GM10248 (cell line): ENCODE measurements at places on chromosomes 3 and 15.

GRCh38 chr3:51967384-51968169, at the start of gene PCBP4:
TSS of gene PCBP4 (minus strand) at chr3:51967454. CDS start at chr3:51961240, 6,214 bp downstream.
- peak; percentile 57 for DNase-seq

DNA sequence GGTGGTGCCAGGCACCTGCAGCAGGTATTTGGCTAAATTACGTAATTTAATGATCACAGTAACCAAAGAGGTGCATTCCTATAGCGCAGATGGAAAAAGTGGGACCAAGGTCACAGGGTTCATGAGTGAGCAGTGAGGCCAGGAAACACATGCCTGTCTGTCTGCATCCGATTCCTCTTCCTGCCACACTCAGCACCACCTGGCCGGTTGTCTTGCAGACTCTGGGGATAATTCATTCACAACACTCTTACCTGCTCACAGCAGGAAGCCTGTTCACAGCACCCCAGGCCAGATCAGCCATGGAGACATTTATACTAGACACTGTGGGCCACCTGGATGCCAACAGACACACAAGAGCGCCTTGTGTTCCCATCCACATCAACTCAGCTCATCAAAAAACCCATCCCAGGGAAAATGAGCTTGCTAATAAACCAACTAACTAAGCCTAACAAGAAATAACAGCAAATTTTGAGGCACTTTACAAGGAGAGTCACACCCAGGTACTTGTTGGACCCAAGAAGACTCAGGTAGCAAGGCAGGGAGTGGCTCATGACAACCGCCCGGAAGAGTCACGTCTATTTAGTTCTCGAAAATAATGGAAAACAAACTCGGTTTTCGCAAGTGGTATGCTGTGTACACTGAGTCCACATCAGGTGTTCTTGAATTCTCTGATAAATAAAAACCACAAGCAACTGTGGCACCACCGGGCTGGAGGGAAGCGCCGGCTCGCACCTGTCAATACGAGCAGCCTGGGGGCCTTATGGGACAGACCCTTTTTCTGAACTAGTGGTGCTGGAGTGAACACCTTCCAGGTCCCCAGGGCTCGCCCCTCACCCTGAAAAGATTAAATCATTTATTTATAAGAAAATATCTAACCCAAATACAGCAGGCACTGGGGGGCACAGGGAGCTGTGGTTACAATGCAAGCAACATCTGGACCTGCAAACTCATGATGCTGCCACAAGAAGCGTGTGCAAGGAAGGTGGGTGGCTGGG, 40.5 kb downstream of the FAM174B start:
- DNase-seq, result no peak

DNA sequence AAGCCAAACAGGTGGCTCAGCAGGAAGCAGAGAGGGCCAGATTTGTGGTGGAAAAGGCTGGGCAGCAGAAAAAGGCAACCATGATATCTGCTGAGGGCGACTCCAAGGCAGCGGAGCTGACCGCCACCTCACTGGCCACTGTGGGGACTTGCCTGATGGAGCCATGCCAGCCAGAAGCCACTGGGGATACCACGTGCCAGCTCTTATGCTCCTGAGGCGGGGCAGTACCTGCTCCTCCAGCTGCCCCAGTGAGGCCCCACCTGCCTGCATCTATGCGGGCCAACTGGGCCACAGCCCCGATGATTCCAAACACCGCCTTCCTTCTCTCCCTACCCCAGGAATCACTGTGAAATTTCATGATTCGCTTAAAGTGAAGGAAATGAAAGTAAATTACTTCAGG, 22.9 kb upstream of the ARIH1 start:
- DNase-seq, result no peak

DNA sequence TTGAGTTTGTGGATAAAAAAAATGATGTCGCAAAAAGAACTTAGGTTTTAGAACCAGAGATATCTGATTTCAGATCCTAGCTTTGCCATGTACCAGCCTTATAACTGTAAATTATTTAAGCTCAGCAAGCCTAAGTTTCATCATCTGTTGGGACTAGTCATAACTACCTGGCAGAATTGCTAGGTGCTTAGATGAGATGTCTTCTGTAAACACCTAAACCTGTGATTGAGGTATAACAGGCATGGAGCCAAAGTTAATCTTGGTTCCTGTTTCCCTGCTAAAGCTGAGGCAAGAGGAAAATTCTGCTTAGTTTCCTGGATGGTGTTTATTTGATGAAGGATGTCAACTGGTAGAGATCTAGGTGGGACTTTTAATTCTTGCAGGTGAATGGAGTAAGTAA, 331.3 kb upstream of the RBMS3 start:
- DNase-seq, result no peak

DNA sequence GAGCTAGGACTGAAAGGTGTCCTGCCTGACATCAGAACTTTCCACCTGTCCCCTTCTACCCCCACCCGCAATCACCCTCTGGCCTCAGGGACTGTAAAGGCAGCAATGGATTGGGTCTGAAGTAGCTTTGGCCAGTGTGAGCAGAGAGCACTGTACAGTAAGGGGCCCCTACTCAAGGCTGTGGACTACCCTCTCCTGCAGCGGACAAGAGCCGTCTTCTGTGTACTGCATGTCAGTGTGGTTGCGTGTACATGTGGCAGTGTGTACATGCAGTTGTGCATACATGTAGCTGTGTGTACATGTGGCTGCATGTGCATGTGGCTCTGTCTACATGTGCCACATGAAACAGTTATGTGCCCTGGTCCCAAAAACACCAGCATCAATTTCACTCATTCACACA, 205.9 kb upstream of the LINGO1 start:
- DNase-seq, result no peak

DNA sequence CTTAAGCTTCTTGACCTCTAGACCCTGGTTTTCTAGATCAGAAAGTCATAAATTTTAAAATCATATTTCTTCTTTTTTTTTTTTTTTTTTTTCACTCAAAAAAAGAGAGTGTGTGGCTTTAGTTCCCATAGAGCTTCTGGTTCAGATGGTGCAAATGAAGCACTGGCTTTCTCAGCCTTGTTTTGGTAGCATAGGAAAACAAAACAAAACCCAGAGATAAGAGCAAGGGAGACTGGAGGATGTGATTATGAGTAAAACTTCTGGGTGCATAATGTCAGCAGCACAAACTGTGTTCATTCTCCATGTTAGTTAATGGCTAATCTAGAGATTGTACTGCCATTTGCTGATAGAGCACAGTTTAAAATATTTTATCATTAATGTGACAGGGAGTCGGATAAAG, 55.4 kb downstream of the RARB start:
- no peak for DNase-seq

DNA sequence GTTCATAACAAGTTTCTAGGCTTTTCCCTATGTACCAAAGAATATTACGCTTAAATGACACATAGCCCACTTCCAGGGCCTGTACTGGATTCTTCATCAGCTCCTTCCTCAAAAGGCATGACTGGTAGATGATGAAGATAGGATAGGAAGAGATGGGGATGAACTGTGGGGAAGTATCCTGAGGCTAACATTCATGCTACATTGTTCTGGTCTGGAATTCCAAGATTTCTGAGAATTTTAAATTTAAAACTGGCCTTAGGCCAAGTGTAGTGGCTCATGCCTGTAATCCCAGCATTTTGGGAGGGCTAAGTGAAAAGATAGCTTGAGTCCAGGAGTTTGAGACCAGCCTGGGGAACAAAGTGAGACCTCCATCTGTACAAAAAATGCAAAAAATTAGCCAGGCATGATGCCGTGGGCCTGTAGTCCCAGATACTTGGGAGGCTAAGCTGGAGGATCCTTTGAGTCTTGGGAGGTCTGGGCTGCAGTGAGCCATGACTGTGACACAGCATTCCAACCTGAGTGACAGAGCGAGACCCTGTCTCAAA, 160.1 kb upstream of the PLAAT1 start:
- no peak for DNase-seq

DNA sequence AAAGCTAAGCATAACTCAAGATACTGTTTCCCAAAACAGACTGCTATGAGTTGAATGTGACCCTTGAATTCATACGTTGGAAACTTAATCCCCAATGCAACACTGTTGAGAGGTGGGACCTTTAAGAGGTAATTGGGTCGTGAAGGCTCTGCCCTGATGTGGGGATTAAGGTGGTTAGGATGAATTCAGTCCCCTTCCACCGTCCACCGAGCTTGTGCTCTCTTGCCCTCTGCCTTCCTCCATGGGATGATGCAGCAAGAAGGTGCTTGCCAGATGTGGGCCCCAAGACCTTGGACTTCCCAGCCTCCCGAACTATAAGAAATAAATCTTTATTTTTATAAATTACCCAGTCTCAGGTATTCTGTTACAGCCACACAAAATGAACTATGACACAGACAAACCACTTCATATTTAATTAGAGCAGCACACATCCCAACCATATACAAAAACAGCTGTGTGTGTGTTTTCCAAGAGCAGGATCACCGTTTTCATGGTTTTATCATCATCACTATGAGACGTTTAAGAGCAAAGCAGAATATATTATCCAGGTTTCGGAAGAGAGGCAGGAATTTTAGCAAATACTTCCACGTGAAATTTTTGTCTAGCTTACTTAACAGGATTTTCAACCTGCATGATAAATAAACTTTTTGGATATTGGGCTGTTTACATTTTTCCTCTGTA, 61.2 kb downstream of the CD200R1L start:
- DNase-seq, result no peak

DNA sequence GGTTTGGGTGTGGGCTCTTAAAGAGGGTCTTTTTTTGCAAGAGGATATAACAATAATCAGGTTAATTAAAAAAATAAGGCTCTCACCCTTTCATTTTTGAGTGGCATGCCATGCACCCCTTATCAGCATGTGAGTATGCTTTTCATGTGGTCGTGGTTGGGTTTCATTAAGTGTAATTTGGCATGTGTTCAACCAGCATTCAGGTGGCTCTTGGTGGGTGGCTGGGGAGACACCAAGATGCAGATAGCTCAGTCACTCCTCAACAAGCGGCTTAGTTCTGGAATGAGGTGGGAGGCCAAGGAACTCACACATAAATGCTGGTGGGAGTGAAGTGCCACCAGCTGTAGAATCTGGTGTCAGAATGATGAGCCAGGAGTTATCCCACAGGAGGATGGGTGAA, 66.8 kb downstream of the FLNB start:
- no peak for DNase-seq

DNA sequence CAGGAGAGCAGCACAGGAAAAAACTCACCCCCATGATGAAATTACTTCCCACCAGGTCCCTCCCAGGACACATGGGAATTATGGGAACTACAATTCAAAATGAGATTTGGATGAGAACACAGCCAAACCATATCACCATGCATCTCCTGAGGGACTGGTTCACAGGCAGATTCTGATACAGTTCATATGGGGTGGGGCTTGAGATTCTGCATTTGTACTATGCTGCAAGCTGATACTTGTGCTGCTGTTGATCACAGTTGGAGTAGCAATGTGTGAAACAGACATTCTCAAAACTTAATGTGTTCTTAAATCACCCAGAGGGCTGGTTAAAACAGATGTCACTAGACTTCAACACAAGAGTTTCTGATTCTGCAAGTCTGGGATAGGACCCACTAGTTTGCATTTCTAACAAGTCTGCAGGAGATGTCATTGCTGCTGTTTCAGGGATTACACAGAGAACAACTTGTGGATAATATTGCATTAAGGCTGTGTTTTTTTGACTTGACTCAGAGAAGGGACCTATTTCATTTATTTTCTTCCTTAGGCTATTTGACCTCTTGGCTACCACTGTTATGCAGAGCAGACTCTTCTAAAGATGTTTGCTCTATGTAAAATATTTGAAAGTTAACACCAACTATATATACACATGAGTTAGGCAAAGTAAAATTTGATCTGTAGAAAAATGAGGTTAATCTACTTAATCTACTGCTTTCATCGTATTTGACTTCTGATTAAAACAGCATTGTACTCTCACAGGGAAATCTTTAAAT, 194.2 kb upstream of the CNTN3 start:
- no peak for DNase-seq

- no peak for DNase-seq
These were observed 25.5 kb downstream of the RFT1 start for GRCh38 chr3:53104762-53105161.

DNA sequence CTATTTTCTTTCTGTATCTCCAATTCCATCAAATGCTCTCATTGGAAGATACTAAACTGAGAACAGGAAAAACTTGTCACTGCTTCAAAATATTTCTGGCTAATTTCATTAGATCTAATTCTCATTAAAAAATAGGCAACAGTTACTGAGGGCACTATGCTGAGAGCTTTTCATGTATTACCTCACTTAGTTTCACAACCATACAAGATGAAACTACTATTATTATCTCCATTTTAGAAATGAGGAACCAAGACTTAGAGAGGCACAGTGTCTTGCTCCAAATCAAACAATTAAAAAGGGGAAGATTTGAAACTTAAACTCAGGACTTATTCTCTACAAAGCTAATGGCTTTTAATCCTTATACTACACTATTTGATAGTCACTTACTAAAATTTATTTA, 7.2 kb upstream of the OTOL1 start:
- DNase-seq, result peak; percentile 31

- DNase-seq, result no peak
These were observed 3.1 kb upstream of the CDV3 start for GRCh38 chr3:133570139-133570936.

GRCh38 chr3:72892081-72892775, 4.4 kb downstream of the GXYLT2 start:
- no peak for DNase-seq

DNA sequence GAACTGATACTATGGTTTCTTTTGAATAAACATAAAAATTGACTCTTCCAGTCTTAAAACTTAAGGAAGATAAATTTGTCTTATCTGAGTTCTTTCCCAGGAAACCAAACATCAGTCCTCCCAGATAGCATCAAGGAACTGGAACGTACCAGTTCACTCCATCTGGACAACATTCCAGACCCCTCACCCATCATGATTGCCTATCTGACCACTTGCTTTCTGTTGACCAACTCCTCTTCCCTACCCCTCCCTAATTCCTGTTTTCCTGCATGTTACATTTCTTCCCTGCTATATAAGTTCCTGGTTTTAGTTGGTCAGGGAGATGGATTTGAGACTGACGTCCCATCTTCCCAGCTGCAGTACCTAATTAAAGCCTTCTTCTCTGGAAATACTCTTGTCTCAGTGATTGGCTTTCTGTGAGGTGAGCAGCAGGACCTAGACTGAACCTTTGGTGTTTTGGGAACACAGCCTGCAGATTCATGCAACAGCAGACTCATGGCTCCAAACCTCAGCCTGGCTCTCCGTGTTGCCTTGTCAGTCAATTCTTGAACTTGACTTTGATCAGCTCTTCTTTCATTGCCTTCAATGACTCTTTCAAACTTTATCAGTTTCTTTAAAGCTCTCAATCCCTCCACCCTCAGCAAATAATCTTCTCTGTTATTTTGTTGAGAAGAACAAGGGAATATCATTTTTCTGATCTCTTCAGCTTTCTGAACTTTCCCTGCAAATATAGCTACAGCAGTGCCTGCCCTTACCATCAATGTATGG, 123.6 kb downstream of the RPL22L1 start:
- no peak for DNase-seq

- no peak for DNase-seq
These were observed 958.8 kb upstream of the NR2F2 start for GRCh38 chr15:95371664-95372063.

DNA sequence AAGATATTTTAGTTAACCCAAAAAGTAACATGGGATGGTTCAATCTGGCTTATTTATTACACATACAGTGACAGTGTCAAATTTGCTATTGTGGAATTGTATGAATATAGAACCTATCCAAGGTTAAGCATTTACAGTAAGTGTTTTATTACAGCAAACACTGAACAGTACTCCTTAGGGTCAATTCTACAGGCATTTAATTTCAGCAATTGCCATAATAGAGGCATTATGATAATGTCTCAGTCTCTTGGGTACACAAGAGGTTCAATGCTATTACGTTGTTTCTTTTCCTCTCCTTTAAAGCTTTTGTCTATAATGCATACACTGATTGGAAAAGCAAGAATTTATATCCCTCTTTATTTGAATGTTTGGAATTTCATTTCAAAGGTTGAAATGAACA, 275.7 kb upstream of the NAALADL2 start:
- DNase-seq, result no peak
